ENCODE measurements at places on chromosomes 4 and X. TPM values are rescaled to one million over a fixed set of nuclear protein-coding genes. Genes with fewer than 3 reads are reported as not detected.

GRCh38 chrX:9670136-9670814 lies 95.4 kb downstream of the GPR143 start:
- DNase-seq, result no peak

DNA sequence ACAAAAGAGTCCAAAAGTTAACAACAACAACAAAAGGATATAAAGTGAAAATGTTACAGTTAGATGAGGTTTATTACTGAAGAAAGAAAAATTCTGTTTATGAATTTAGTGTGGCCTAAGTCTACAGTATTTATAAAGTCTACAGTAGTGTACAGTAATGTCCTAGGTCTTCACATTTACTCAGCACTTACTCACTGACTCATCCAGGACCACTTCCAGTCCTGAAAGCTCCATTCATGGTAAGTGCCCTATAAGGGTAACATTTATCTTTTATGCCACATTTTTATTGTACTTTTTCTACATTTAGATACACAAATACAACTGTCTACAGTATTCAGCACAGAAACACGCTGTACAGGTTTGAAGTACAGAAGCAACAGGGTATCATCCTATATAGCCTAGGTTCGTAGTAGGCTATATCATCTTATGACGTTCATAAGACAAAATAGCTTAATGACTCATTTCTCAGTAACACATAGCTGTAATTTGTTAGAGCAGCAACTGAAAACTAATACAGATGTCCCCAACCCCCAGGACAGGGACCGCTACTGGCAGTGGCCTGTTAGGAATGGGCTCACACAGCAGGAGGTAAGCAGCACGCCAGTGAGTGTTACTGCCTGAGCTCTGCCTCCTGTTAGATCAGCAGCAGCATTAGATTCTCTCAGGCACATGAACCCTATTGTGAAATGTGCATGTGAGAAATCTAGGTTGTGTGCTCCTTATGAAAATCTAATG lies 61.3 kb downstream of the CENPC start:
- DNase-seq, result no peak

- DNase-seq, result no peak
These were observed 74.4 kb downstream of the AFF1 start for GRCh38 chr4:87009095-87009648.

GRCh38 chr4:46404981-46405380 lies 15.1 kb upstream of the GABRA2 start:
- DNase-seq, result peak; percentile 17

DNA sequence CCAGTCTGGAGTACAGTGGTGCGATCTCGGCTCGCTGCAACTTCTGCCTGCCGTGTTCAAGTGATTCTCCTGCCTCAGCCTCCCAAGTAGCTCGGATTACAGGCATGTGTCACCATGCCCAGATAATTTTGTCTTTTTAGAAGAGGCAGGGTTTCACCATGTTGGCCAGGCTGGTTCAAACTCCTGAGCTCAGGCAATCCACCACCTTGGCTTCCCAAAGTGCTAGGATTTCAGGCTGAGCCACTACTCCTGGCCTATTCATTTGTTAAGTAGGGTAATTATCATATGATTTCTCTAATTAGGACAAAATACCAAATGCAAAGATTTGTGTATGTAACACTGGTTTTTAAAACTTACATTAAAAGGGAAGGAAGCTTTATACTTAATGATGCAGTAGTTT lies 137.8 kb downstream of the GPM6A start:
- no peak for DNase-seq

GRCh38 chr4:185082561-185082960 lies 60.5 kb upstream of the SLC25A4 start:
- DNase-seq, result no peak

GRCh38 chrX:23861215-23861896 lies 46.4 kb downstream of the APOO start:
- DNase-seq, result no peak

- no peak for DNase-seq
These were observed 60.7 kb upstream of the HELT start for GRCh38 chr4:184957446-184958115.

DNA sequence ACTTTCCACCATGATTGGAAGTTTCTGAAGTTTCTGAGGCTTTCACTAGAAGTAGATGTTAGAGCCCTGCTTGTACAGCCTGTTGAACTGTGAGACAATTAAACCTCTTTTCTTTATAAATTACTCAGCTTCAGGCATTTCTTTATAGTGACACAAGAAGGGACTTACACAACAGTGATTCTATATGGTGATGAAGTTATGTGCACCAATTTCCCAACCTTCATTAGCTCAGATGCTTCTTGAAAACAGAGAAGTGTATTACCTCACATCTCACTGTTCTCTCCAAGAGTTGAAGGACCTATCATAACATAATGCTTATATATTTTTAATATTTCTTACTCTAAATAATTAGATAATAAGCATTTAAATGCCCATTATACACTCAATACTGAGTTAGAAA lies 202.1 kb upstream of the ANXA10 start:
- no peak for DNase-seq

DNA sequence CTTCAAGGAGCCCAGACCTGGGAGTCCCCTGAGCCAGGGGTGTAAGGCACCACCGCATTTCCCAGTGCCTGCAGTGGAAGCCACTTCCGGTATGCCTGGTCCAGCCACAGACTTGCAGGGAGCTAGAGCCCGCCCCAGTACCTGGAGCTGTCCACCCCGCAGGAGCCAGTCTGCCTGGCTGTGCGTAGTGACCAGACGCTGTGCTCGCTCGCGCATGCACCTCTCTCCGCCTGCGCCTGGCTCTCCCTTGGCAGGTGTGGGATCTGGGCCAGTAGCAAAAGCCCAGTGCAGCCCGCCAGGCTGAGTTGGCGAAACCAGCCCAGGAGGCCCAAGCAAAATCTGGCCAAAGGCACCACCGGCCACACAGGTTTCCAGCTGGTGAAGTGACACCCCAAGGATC lies 973.7 kb upstream of the AGA start:
- DNase-seq, result no peak

GRCh38 chr4:518569-519083 lies 19.6 kb downstream of the PIGG start:
- no peak for DNase-seq

GRCh38 chr4:107666134-107666533 lies 53.9 kb downstream of the PAPSS1 start:
- no peak for DNase-seq

DNA sequence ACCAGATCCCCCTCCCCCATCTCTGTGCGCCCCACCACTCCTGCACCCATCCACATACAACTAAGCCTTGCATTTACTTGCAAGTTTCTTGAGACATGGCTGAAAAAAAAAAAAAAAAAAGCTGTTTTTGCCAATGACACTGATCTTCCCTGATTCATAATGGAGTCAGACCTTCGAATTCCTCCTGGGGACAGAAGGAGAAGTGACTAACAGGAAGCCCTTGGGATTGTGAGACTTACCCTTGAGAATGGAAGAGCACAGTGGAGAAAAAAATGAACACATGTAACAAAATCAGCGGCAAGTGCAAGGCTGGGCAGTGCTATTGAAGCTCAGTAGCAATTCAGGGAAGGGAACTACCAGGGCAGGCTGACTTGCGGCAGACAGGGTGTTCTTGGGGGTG lies 288.4 kb downstream of the BCOR start:
- peak; percentile 57 for DNase-seq

DNA sequence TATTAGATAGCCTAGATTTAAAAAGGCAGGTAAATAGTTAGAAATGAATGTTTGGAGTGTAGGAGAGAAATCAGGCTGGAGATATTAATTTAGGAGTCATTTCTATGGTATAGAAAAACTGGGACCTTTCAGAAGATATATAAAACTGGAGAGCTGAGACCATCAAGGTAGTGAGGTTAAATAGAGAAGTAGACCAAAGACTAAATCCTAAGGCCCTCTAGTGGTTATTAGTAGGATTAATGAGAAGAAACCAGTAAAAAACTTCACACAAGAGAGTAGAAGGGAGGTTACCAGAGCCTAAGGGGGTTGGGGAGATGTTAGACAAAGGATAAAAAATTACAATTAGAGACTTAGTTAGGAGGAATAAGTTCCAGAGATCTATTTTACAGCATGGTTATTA lies 351.0 kb upstream of the SPANXN1 start:
- peak; percentile 24 for DNase-seq

DNA sequence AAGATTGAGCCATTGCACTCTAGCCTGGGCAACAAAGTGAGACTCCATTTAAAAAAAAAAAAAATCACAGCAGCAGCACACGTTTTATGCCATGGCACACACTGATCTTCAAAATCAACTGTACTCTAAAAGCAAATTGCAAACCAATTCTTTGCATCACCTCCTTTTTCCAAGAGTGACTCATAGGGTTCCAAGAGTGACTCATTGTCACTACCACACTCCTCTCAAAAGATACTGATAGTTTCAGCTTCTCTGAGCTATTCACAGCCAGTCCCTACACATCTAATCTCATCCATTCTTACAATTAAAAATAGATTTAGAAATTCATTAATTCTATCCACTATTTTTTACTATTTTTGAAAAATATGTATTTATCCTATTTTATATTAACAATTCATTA lies 1494.9 kb upstream of the AGA start:
- DNase-seq, result no peak

GRCh38 chrX:150766351-150767044 lies 73.3 kb downstream of the MTMR1 start:
- no peak for DNase-seq

DNA sequence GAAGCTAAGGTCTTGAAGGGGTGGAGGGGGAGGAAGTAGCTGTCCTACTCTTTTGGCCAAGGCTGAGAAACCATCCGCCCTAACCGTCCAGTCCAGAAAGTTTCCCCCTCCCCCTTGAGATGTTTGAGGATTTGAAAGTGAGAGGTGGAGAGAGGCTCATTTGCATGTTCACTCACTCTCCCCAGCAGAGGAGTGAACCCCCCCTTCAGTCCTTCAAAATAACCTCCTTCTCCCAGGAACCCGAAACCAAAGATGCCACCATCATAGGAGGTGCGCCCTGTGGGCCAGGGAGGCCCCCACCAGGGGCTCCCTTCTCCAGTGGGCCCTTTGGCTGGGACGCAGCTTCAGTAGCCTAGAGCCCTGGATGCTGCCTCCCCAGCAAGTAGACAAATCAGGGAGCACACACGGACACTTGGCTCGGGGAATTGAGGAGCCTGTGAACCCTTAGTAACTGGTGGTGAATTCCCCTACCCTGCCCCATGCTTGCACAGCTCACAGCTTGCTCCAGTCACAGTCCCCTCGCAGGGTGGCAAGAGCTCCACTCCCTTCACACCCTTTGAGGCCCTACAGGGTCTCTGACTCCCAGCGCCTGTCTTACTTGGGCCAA lies 25.6 kb downstream of the ELF4 start:
- DNase-seq, result no peak

GRCh38 chr4:72295966-72296557 lies 264.3 kb downstream of the NPFFR2 start:
- DNase-seq, result peak; percentile 34

GRCh38 chr4:115537387-115537786 lies 424.0 kb upstream of the NDST4 start:
- DNase-seq, result no peak

DNA sequence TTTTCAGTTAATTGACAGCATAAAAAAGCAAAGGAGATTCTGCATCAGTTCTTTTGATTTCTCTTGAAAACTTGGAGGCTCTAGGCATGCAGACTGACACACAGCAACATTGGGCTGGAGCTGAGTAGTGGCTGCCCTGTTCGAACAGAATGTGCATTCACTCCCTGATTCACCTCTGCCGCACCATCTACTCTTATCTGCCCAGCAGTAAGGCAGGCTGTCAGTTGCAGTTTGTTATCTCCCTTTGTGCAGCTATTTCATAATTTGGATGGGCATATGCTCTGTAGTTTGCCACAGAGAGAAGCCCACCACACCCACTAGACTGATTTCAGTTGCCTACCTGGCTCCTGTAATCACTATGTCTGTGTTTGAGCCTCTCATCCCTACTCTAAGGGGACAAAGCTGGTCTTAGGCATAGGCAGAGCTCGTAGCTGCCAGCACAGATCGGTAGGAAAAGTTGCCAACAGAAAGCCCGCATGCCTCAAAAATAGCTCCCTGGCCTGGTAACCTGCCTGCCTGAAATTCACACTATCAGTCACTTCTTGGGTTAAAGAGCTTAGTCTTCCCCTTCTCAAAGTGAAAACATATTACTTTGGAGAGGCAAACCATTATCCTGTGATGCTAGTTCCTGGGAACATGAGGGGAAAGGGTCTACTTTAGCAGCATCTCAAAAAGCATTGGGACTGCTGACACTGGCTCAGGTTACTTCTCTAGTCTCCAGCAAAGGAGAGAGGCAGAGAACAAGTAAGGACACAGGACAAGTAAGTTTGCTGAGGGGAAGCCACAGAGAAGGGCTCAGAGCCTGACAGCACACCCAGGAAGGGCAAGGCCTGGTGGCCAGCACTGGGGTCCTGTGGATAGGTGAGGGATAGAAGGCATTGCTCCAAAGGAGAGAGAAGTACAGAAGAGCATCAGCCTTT lies 75.9 kb upstream of the TMEM164 start:
- no peak for DNase-seq

GRCh38 chr4:55169352-55169961 lies 44.1 kb upstream of the KDR start:
- DNase-seq, result no peak

PNMA3 gene
- not detected for total RNA-seq

SSX1 gene
- not detected for total RNA-seq

PLAC8 gene
- total RNA-seq, result 2.8 TPM

F9 gene
- not detected for total RNA-seq

ABCB7 gene
- 13.5 TPM for total RNA-seq

CXXC4 gene
- total RNA-seq, result 0.17 TPM

TRAM1L1 gene
- total RNA-seq, result 1.1 TPM

ATP1B4 gene
- not detected for total RNA-seq

EMCN gene
- not detected for total RNA-seq
